Suppressor macrophage (primary cell): ENCODE measurements at places on chromosomes 16 and 17.

- peak; percentile 90 for DNase-seq
These were observed at the start of gene TMC6 for GRCh38 chr17:78128551-78129350. TSS of gene TMC6 (minus strand) at chr17:78128755. CDS start at chr17:78126832, 1,923 bp downstream.

GRCh38 chr17:41786227-41787020, at the start of gene JUP:
TSS of gene JUP (minus strand) at chr17:41786711. CDS start at chr17:41771854, 14,857 bp downstream.
- DNase-seq, result peak; percentile 95

GRCh38 chr16:27427538-27427937, 25.6 kb downstream of the IL21R start:
- no peak for DNase-seq

- peak; percentile 34 for DNase-seq
These were observed 28.4 kb upstream of the MED13 start for GRCh38 chr17:62093188-62094155.

DNA sequence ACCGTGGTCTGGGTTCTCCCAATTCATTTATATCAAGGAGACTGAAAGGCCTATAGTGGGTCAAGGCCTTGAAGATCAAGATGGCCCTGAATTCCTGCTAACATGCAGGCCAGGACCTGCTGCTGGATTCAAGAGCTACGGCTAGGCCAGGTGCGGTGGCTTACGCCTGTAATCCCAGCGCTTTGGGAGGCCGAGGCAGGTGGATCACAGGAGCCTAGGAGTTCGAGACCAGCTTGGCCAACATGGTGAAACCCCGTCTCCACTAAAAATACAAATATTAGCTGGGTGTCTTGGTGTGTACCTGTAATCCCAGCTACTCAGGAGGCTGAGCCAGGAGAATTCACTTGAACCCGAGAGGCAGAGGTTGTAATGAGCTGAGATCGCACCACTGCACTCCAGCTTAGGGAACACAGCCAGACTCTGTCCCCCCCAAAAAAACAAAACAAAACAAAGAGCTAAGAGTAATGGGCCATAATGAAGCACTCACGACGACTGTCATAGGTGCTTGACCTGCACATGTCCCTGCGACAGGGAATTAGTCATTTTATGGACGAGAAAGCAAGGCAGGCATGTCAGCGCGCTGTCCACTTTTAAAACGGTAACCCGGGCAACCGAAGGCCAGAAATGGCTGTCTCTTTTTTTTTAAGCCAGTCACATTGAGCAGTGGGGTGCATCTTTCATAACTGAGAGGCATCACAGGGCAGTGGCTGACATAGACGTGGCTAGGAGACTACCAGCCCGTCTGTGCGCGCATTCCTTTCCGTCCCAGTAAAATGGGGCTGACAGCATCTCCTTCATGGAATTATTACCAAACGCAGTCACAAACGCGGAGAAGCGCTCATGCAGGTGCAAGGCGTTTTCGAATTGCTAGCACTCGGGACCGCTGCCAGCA, 1.0 kb upstream of the FBRS start:
- DNase-seq, result no peak

GRCh38 chr16:65480281-65481091, 358.6 kb upstream of the CDH11 start:
- DNase-seq, result no peak

GRCh38 chr17:65876985-65877384, 314.9 kb downstream of the CEP112 start:
- DNase-seq, result no peak

GRCh38 chr16:88365244-88365865, 17.4 kb upstream of the ZNF469 start:
- no peak for DNase-seq

- no peak for DNase-seq
These were observed 47.4 kb upstream of the SHISA9 start for GRCh38 chr16:12853972-12854371.

DNA sequence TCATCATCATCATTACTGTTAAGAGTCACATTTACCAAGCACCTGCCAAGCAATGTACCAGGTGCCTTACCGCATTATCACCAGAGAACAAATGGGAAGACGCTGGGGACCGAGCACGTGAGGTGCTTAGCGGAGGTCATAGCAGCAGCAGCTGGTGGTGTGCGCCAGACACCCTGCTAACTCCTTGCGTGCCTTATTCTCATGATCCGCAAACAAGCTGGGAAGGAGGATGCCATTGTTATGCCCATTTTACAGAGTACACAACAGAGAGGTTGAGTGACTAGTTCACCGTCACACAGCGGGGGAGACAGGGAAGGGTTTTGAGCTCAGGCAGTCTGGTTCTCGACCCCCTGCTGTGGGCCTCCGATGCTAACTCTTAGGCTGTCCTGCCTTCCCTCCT, 7.3 kb downstream of the ATP2A3 start:
- no peak for DNase-seq

- peak; percentile 83 for DNase-seq
These were observed 76.3 kb upstream of the WSB1 start for GRCh38 chr17:27217631-27218030.

- DNase-seq, result no peak
These were observed 670.0 kb downstream of the TOX3 start for GRCh38 chr16:51876934-51877333.

- peak; percentile 40 for DNase-seq
These were observed 190.3 kb downstream of the CPPED1 start for GRCh38 chr16:12613131-12613991.

- DNase-seq, result no peak
These were observed 115.5 kb downstream of the SOCS1 start for GRCh38 chr16:11140466-11140865.

DNA sequence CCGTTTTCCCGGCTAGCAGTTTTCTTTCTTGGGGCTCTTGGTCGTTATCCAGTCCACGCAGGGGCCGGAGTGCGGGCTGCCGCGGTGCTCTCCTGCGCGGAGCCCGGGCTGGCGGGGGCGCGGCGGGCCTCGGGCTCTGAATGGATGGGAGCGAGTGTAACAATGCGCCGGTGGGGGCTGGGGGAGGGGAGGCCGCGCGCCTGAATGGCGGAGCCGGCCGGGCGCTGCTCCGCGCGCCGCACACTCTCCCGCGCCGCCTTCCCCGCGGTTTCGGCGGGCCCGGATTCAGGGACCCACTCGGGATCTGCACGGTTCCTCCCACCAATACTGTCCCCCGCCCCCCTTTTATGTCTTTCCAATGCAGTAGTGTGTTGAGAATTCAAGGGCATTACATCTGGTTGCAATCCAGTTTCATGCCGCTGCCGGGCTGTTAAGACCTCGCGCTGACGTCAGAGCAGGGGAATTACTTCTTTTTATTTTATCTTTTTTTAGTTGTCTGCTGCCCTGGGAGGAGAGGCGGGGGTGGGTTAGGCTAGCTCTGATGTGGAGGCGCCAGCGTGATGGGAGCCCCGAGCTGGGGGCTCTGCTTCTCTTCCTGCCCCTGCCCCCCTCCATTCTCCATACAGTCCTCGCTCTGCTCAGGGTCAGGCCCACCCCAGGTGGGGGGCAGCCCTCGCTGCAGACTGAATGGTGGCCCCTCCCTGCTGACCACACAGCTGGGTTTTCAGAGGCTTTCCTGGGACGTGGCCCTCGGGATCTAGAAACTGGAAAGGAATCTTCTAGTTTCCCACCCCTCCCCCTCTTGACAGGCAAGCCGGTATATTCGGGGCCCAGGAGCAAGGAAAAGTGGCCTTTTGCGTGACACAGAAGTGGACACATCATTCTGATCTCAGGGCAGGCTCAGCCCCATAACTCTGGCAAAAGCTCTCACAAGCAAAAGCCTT, 1.8 kb downstream of the RAI1 start:
- peak; percentile 78 for DNase-seq

DNA sequence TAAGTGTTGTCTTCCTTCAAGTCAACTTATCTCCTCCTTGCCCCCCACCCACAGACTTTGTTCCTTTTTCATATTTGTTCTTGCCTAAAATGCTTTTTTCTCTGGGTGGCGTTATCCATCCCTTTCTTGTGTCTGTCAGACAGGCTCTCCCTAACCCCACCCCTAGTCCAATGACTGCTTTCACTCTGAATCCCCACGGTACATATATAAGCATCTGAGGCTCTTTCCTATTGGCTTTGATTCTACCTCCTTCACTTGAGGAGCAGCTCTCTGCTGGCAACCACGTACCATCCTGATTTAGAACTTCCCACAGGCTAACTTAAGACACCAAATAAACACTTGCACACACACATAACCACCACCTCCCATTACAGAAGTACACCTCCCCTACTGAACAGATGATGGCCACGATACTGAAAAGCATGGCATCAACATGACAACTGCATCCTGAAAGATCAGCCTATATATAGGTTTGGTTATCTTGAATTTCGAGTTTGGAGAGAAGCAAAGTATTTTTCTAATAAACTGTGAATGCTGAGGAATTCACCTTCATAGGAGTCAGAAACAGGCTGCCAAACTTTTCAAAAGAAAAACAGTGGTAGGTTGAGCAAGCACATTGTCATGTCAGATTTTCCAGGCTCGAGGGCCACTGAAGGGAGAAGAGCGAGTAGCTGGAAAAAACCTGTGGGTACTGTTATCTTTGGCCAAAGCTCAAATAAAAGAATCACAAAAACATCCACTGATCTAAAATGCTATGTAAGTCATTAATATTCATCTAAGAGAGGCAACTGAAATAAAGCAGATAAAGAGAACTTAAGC, 24.3 kb downstream of the STAT3 start:
- no peak for DNase-seq

DNA sequence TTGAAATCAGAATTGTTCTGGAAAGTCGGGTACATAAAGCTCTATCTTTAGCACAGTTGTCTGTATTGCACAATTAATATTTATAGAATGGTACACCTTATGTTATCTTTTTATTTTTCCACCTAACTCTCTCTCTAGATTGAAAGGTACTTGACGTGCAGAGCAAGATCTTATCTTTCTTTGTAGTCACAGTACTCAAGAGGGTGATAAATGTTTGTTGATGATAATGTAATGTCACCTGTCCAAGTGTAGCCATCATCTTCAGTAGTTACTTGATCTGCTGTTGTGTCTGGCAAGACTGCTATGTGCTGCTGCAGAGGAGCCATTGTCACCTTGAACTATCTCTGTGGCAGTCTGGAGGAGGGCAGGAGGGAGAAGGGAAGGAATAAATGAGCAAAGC, 5.3 kb downstream of the HMOX2 start:
- DNase-seq, result no peak

DNA sequence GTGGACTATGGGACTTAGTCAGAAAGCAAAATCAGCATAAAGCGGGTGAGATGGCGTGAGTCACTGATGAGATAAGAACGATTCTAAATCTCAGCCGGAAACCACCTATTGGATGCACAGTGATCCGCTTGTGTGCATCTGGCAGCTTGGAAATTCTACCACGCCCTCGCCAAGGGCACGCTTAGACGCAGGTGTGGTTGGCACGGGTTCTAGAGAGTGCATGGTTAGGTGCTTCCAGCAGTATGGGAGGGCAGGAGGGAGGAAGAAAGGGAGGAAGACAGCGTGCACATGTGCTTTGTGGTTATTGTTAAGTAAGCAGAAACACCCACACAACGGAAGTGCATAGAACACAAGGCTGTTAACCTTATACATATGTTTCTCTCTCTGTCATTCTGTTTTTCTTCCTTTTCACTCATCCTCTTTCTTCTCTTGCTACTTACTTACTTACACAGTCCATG, 374.0 kb upstream of the ASIC2 start:
- DNase-seq, result no peak

DNA sequence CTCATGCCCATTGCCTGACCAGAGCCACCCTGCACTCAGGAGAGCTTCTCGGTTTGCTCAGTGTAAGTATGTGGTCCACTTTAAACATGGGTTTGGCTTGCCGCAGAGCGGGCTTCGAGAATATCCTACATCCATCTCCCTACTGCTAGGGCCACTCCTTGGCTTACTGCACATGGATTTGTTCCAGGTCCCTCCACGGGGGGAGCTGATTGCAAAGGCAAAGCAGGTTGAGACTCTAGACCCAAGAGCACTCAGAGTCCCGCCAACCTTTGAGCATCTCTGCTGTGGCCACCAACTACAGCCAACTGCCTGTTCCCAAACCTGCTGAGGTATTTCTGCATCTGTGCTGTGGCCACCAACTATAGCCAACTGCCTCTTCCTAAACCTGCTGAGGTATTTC, 26.4 kb downstream of the RNF135 start:
- DNase-seq, result no peak

- no peak for DNase-seq
These were observed 4.4 kb upstream of the PRR35 start for GRCh38 chr16:555528-556473.

GRCh38 chr17:76131692-76132573, 9.1 kb downstream of the FOXJ1 start:
- no peak for DNase-seq

- no peak for DNase-seq
These were observed 256.7 kb downstream of the CDH11 start for GRCh38 chr16:64865069-64865696.

DNA sequence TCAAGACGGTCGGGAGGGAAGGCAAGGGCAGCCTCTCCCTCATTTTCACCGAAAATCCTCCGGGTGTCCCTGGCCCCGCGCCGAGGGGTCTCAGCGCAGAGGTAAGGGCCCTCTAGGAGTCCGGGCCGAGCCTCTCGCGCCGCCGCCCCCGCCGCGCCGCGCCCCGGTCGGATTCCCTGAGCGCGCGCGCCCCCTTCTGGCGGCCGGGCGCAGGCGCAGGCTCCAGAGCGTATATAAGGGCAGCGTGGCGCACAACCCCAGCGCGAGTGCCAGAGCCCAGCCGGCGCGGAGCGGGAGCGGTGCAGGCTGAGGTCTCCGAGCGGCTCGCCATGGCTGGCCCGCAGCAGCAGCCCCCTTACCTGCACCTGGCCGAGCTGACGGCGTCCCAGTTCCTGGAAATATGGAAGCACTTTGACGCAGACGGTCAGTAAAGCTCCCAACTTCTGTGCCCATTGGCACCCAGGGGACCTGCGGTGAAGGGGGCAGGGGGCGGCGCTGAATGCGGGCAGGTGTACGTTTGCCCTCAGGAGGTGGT, at the start of gene CALB2:
Gene CALB2, plus strand, starts transcription at position 260 of the 535 bp plus-strand sequence. Its CDS starts 70 bp downstream, at position 330.
- DNase-seq, result peak; percentile 83

DNA sequence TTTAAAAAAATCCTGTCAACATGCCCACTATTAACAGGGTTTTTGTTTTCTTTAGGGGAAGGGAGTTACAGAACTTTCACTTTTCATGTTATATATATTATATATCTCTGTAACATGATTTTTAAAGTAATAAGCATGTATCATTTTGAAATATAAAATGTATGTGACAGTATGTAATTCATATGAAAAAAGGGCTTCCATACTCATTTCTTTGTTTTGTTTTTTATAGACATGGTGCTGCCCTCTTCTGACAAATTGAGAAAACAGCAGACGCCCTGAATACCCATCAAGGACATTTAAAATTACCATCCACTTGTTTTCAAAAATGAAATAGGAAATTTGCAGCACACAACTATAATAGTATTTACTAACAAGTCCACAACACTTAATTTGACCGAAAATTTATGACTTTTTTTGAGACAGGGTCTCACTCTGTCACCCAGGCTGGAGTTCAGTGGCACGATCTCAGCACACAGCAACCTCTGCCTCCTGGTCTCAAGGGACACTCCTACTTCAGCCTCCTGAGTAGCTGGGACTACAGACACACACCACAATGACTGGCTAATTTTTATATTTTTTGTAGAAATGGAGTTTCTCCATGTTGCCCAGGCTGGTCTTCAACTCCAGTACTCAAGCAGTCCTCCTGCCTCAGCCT, 30.4 kb downstream of the CFDP1 start:
- no peak for DNase-seq

DNA sequence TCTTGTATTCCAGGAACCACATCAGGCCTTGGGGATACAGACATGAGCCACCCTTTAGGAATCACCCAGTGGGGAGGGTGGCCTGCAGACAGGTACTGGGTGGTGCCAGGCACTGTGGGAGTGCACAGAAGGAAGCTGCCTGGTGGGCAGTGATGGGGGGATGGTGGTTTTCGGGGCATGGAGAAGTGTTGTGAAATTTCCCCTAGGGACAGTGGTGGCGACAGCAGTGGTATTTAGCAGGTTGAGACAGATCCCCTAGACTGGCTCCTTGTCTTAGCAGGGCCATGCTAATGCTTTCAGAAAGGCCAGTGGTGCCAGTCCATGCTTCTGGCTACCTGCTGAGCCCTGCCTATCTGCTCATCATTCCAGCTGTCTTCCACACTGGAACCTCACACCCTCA, 129.6 kb downstream of the SPACA3 start:
- DNase-seq, result no peak
